ENCODE measurements at places on chromosomes 6 and 20. TPM values are rescaled to one million over a fixed set of nuclear protein-coding genes. Genes with fewer than 3 reads are reported as not detected.

- peak; percentile 67 for DNase-seq
These were observed 12.0 kb upstream of the TRMT11 start for GRCh38 chr6:125974214-125974866.

GRCh38 chr6:1099264-1099663 is 212.6 kb upstream of the FOXQ1 start:
- DNase-seq: no peak

DNA sequence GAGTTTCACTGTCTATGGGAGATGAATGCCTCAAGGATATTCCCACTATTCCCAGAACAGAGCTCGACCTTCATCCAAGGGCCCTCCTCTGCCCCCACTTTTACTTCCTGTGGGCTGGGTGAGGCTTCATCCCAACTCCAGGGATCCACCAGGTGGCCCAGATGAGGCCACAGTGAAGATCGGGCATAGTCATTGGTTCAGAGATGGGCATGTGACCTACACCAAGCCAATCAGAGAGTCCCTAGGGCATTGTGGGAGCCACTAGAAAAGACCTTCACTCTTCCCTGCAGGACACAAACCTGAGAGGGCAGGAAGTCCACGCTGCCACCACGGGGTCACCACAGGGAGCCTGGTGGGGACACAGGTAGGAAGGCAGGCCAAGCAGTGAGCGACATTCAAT is 72.9 kb upstream of the SLC22A16 start:
- no peak for DNase-seq

DNA sequence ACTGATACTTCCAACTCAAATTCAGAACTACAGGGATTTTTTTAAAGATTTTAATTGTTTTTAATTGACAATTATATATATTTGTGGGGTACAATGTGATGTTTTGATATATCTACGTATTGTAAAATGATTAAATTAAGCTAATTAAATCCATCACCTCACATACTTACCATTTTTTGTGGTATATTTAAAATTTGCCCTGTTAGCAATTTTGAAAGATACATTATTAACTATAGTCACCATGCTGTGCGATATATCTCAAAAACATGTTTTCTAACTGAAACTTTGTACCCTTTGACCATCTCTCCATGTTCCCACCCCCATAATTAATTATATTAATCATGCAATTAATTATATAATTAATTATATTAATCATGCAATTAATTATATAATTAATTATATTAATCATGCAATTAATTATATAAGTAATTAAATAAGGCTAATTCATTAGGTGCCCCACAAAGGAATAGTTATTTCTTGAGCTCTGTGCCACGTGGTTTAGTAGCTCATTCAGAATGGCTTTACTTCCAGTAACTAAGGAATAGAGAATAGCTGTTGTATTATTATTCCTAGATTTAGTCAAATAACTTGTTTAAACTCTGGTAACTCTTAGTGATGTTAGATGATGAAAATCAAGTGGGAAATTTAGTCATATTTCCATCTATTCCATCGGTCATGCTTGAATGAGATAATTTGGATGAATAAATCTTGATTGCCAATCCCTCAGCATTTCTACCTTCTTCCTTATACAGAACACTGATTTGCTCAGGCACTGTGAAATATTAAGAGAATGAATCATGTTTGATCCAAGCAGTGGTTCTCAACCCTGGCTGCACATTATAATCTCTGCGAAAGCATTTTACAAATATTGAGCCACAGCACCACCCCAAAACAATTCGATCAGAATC is 25.1 kb downstream of the LOC128125822 start:
- DNase-seq: no peak

DNA sequence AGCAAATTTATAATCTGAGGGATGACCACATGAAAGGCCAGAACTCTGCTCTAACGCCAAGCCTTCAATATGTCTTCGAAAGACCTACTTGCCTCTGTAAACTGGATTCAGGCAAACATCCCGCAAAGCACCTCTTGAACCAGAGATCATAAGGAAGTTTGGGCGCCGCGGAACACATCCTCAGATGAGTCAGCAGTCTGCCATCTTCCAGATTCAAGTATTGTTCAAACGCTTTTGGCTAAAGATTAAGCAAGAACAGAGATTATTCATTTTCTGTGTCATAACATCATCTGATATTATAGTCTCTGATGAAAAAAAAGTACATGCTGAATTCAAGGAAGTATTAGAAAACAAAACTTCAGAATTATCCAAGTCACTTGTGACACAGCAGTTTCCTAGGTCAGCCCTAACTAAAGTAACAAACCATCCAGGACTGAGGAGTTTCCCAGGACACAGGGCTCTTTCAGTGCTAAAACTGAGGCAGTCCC is 20.8 kb downstream of the TBC1D7 start:
- peak; percentile 94 for DNase-seq

- no peak for DNase-seq
These were observed 2.5 kb upstream of the ADRM1 start for GRCh38 chr20:62300319-62300718.

- no peak for DNase-seq
These were observed 109.2 kb downstream of the ESR1 start for GRCh38 chr6:151916680-151917164.

- peak; percentile 15 for DNase-seq
These were observed 2.9 kb downstream of the GSS start for GRCh38 chr20:34952671-34953070.

GRCh38 chr6:31114541-31114878 is at the start of gene PSORS1C1:
Gene PSORS1C1 (plus strand): TSS chr6:31114800. CDS start chr6:31129633, 14,833 bp downstream.
- DNase-seq: peak; percentile 75

- DNase-seq: no peak
These were observed 11.8 kb upstream of the IL22RA2 start for GRCh38 chr6:137185290-137185689.

GRCh38 chr6:129871221-129871620 is 10.1 kb upstream of the TMEM244 start:
- DNase-seq: no peak

DNA sequence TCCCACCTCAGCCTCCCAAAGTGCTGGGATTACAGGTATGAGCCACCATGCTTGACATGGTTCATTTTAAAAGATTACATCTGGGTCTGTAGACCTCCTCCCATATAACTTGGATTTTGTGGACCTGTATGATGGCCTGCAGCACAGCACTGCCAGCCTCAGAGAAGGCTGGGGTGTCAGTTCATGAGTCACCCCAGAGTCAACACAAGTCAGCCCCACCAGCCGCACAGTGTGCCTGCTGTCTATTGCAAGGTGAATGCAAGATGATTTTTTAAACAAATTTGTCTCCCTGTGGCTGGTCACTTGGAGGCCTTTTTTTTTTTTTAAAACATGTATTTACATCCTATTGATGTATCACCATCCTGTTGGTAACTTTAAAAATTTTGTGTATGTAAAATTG is 76.7 kb downstream of the RREB1 start:
- no peak for DNase-seq

DNA sequence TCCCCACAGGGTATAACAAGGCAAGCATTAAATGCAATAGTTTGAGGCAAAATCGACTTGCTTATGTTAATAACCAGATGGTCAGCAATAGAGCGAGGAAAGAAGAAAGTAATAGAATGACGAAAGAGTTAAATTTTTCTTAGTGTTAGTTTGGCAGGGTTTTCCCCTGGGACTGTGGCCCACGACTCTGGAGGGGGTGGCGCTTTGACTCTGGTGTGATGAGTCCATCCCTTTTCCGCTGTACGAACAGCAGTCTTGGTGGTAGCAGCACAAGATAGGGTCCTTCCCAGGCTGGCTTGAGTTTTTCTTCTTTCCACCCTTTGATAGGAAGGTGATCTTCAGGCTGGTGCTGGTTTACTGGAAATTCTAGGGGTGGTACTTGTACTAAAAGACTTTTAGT is 69.2 kb upstream of the GMDS start:
- no peak for DNase-seq

The TSHZ2 gene
- 4.0 TPM for total RNA-seq

The SGK2 gene
- total RNA-seq: not detected

The GTSF1L gene
- total RNA-seq: not detected

The VSX1 gene
- total RNA-seq: not detected
